ENCODE measurements at places on chromosomes 12 and 14.

GRCh38 chr14:52325630-52326029, 11.5 kb downstream of the PTGER2 start:
- peak; percentile 47 for DNase-seq

- no peak for DNase-seq
These were observed 30.5 kb downstream of the PRKD1 start for GRCh38 chr14:29897181-29897580.

DNA sequence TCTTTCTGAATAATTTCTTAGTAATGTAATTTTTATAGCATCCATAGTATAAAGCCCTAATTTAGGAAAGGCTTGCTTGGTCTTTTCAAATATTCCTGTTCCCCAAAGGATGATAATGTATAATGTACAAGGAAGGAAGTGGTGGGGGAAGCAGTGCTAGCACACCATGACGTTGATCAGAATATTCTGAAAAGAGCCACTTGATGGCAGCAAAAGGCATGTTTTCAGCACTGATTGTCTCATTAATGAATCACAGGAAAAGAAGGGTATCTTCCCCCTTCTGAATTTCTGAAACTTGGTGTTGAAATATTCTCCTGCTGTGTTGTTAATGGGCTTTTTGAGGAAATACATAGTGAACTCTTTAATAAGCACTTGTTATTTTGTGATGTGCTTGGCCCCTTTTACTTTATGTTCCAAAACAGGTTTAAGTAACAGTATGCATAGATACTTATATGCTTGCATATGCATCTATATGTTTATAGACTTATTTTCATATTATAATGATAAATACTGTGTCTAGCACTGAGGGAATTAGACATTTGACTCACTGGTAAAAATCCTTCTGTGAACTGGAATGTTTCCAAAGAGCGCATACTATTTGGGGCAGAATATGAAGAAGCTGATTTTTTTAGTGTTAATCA, 122.0 kb downstream of the TMEM117 start:
- DNase-seq = peak; percentile 25

- DNase-seq = no peak
These were observed 37.1 kb upstream of the PLXNC1 start for GRCh38 chr12:94111302-94111701.

- DNase-seq = no peak
These were observed 95.3 kb downstream of the TMEM117 start for GRCh38 chr12:43931187-43931586.

DNA sequence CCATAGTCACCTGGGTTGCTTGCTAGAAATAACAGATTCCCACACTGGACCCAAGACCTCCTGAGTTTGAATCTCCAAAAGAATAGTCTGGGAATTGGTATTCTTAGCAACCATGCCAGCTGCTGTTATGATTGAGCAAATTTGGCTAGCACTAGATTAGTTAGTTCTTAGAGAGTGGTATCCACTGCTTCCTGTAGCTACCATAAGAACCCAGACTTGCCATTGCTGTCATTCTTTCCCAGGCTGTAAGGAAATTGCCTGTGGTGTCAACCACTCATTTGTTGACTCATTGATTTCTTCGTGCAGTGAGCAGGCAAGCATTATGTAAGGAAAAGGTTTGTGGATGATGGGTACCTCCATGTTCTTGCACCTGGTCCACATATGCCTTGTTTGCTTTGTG, 201.8 kb upstream of the RGS6 start:
- no peak for DNase-seq

DNA sequence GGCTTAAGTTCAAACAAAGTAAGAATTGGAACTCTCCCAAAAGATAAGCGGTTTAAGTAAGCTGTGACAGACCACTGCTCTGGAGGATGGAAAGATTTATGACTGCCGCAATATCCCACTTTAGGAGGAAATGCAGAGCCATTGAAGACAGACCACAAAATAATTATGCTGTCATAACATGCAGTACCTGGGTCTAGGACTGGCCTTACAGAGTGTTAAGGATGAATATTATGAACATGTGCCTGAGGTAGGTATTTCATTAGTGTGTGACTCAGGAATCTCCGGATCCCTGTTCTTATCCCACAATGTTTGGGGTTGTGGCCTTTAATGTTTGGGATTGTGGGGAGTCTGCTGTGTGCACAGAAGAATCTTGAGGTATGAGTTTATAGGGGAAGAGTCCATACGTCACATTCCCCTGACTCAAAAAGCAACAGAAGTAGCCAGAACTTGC, 114.9 kb downstream of the SAMD4A start:
- no peak for DNase-seq

- DNase-seq = peak; percentile 17
These were observed 49.2 kb downstream of the FUT8 start for GRCh38 chr14:65461730-65462129.

DNA sequence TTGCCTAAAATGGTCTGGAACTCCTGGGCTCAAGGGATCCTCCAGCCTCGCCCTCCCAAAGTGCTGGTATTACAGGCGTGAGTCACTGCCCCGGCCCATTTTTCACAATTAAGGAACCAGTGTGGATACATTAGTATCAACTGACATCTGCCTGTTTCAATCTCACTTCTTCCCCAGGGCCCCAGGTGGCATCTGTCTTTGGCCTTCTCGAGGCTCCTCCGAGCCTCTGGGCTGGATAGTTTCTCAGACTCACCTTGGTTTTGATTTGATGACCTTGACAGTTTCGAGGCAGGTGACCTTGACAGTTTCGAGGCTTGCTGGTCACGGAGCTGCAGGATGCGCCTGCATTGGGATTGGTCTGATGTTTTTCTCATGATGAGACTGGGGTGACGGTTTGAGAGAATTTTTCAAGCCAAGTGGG, 41.0 kb upstream of the NCOR2 start:
- DNase-seq = no peak

DNA sequence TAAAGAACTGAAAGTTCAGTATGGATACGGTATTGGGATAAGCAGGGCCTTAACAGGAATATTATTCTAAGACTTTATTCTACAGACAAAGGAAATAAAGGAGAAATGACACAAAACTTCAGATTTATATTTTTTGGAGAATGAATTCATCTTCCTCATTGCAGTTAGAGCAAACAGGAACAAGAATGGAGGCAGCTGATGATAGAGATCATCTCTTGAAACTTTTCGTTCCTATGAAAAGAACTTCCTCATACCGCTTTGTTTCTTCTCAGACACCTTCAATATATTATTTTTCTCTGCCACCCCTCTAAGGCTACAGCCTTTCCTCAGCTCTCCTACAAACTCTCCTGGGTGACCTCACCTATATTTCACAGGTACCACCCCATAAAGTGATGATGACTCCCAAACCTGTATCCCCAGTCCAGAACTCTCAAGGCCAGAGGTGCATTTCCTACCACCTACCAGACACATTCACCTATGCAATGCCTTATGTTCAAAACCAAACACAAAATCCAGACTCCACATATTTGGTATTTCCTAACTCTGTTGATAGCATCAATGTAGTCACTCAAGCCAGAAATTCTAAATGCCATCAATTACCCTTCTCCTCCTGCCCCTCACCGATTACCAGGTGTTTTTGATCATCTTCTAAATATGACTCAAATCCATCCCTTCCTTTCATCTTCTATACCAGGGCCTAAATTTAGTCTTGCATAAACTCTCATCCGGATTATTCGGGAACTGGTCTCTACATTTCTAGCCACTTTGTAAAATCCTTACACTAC, 7.4 kb downstream of the MAP4K5 start:
- DNase-seq = no peak

Measured in NCI-H446 treated with DMSO at 0.1 percent for 48 hours (cell line).